ENCODE measurements at places on chromosomes 13 and 19. TPM values are rescaled to one million over a fixed set of nuclear protein-coding genes. Genes with fewer than 3 reads are reported as not detected.

The LCP1 gene
- 741 TPM for total RNA-seq

The ACTL9 gene
- not detected for total RNA-seq

The LRP3 gene
- 0.30 TPM for total RNA-seq

The CD70 gene
- total RNA-seq: 85.5 TPM

- H3K4me1 ChIP-seq: peaks cover 10% of the 10 kb centered on the region
- no peaks in the 10 kb centered on the region for H3K36me3 ChIP-seq
- peaks cover 3% of the 10 kb centered on the region for H3K27me3 ChIP-seq
- no peak overlapping the region for H3K27ac ChIP-seq
- DNase-seq: no peak
Measured at GRCh38 chr13:102536695-102537485, 59.9 kb upstream of the TPP2 start.

DNA sequence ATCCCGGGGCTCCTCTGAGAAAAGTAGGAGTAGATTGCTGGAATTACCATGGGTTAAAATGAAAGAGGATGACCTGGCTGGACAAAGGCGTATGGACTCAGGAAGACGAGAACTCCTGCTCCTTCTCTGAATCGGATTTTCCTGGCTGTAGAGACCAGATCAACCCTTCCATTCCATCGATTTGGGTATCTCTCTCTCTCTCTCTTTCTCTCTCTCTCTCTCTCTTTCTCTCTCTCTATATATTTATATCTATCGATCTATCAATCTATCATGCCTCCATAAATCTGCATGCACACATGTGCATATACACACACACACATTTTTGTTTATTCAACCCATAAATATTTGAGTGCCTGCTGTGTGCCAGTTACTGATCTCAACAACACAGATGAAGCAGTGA, 234.9 kb downstream of the LMO7 start:
- no peak overlapping the region for H3K4me3 ChIP-seq
- H3K27ac ChIP-seq: no peak overlapping the region
- no peaks in the 10 kb centered on the region for H3K36me3 ChIP-seq
- peaks cover 11% of the 10 kb centered on the region for H3K27me3 ChIP-seq
- DNase-seq: no peak

DNA sequence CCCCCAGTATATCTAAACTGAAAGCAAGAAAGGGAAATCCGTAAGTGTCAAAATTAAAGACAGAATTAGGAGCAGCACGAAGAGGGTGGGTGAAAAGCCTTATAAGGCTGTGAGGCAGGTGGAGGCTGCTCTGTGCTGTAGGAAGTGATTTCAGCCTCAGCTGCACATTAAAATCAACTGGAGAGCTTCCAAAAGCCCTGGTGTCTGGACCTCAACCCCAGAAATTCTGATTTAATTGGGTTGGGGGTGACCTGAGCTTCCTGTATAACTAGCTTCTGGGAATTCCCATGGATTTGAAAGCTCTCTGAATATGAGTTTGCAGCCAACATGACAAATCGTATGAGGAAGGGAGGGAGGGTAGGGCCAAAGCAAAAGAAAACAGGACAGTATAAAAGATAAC, 242.4 kb upstream of the TMTC4 start:
- no peak for DNase-seq
- H3K4me3 ChIP-seq: no peak overlapping the region
- H3K36me3 ChIP-seq: no peaks in the 10 kb centered on the region
- no peaks in the 10 kb centered on the region for H3K27me3 ChIP-seq

- DNase-seq: no peak
- H3K27me3 ChIP-seq: peaks cover 14% of the 10 kb centered on the region
- H3K4me1 ChIP-seq: no peaks in the 10 kb centered on the region
- H3K27ac ChIP-seq: no peak overlapping the region
Measured at GRCh38 chr13:97002581-97002980, 8.3 kb upstream of the OXGR1 start.

DNA sequence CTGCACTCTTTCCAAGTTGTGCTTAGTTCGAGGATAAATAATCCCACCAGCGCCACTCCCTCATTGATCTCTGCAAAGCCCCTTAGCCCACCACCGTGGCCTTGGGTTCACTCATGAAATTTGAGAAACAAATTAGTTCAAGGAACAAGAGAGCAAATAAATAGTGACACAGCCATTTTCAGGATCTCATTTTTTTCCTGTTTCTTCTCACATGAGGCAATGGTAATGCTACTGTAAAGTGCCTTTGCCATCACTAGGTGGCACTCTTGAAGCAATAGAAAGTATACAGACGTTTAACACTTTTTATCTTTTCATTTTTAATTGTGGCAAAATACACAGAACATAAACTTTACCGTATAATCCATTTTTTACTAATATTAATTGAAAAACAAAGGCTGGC, 76.8 kb upstream of the ZNF835 start:
- H3K4me3 ChIP-seq: no peak overlapping the region
- DNase-seq: no peak
- no peaks in the 10 kb centered on the region for H3K27me3 ChIP-seq
- no peak overlapping the region for H3K27ac ChIP-seq
- H3K36me3 ChIP-seq: no peaks in the 10 kb centered on the region

GRCh38 chr13:113548171-113548641, 36.3 kb upstream of the TFDP1 start:
- DNase-seq: no peak
- peaks cover 6% of the 10 kb centered on the region for H3K36me3 ChIP-seq
- H3K27me3 ChIP-seq: no peaks in the 10 kb centered on the region
- no peaks in the 10 kb centered on the region for H3K4me1 ChIP-seq

- H3K27me3 ChIP-seq: no peaks in the 10 kb centered on the region
- no peak overlapping the region for H3K27ac ChIP-seq
- no peak overlapping the region for H3K4me3 ChIP-seq
- DNase-seq: no peak
Measured at GRCh38 chr19:548886-549830, 5.3 kb downstream of the GZMM start.

- no peaks in the 10 kb centered on the region for H3K27me3 ChIP-seq
- no peak overlapping the region for H3K27ac ChIP-seq
- H3K36me3 ChIP-seq: no peaks in the 10 kb centered on the region
Measured at GRCh38 chr13:103354171-103354570, 288.0 kb upstream of the SLC10A2 start.

- peaks cover 9% of the 10 kb centered on the region for H3K36me3 ChIP-seq
- H3K27ac ChIP-seq: no peak overlapping the region
- peaks cover 6% of the 10 kb centered on the region for H3K4me1 ChIP-seq
- H3K4me3 ChIP-seq: no peak overlapping the region
- no peak for DNase-seq
- no peaks in the 10 kb centered on the region for H3K27me3 ChIP-seq
Measured at GRCh38 chr13:39881887-39882286, 226.4 kb downstream of the COG6 start.

DNA sequence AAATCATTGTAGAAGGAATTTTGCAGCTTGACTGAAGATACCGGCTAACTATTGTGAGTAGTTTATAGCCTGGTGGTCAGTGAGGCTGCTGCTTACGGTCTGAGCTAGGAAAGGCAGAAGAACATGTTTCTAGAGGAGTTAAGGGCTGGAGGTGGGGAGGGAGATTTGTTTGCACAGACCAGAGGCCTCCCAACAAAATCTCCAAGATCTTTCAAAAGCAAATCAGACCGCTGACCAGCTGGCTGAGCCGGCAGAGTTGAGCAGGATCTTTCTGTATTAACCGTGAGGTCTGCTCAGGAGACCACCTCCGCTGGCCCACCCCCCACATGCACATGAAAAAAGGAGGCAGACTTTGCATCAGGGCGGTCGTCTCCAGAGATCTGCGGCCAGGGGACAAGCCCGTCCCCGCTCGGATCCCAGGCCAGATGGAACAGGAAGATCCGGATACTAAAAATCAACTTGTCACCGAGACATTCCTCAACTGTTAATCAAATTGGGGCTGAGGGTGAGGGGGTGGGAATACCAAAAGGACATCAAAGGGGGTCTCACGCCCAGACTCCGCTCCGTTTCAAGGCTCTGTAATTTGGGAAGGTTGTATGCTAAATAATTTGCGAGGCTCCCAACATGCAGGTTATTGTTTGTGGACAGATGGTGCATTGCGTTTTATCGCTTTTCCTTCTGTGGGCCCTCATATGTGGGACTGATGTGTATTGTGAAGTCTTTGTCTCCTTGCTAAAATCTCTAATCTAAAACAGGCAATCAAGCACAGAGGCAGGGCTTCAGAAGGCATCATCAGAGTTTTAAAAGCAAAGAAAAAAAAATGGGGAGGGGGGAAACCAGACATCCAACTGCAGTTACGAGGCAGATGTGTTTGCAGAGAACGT, 319.0 kb downstream of the ZNF536 start:
- no peaks in the 10 kb centered on the region for H3K4me1 ChIP-seq
- H3K4me3 ChIP-seq: no peak overlapping the region
- DNase-seq: no peak
- no peak overlapping the region for H3K27ac ChIP-seq

DNA sequence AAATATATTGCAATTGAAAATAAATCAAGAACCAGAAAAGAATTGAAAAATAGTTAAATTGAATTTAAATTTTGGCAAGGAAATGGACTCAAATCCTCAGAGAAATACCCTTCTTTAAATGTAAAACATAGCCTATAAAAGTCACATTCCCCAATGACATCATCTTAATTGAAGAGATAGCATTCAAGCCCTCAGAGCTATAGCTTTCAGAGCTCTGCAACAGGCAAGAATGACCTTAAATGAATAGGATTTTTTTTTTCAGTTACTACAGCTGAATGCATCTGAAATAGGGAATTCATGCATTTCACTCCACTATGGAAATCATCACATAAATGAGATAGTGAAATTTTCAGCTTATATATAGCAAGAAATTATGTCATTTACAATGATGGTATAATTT, 1049.0 kb downstream of the OLFM4 start:
- H3K4me3 ChIP-seq: no peak overlapping the region
- no peak for DNase-seq
- no peaks in the 10 kb centered on the region for H3K4me1 ChIP-seq
- no peaks in the 10 kb centered on the region for H3K36me3 ChIP-seq

- H3K27me3 ChIP-seq: no peaks in the 10 kb centered on the region
- H3K27ac ChIP-seq: peak overlapping the region; percentile 70
- H3K4me1 ChIP-seq: peaks cover 31% of the 10 kb centered on the region
- H3K4me3 ChIP-seq: peak overlapping the region; percentile 92
Measured at GRCh38 chr19:17404015-17404414, 1.4 kb downstream of the BST2 start.

- peak overlapping the region; percentile 91 for H3K27ac ChIP-seq
- peak overlapping the region; percentile 80 for H3K4me3 ChIP-seq
- no peak for DNase-seq
Measured at GRCh38 chr13:40985381-40986100, 33.6 kb downstream of the ELF1 start.

Measured in activated T-helper 2 cell treated with anti-CD3 and anti-CD28 coated beads, Interferon-gamma antibody, Interleukin-2, Interleukin-4, amounts not matched to agents 10 μg/mL and 5 μg/mL and 100 μg/mL, durations not matched to agents 14 hours and 24 hours and 36 hours (primary cell).